ENCODE measurements at places on chromosomes 1 and 21.

- no peak for DNase-seq
These were observed 174.1 kb downstream of the ROR1 start for GRCh38 chr1:63947904-63948303.

GRCh38 chr1:224357626-224358124 lies 996 bp downstream of the CNIH4 start:
- DNase-seq: peak; percentile 24

DNA sequence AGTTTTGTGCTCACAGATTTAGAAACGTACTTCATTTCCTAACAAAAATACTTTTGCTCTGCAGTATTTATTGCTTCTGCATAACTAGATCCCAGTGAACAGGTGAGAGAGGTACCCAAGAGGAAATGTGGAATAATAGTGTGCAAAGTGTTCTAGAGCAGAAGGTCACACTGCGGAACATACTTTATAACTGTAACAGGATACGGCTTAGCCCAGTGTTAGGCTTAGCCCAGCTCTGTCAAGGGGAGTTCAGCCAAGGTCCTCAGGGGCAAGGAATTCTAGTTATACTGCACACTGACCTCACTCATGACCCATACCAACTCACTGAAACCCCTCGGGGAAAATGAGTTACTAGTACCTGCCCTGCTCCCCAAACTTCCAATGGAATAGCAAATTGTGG lies 55.3 kb downstream of the PTPN14 start:
- no peak for DNase-seq

DNA sequence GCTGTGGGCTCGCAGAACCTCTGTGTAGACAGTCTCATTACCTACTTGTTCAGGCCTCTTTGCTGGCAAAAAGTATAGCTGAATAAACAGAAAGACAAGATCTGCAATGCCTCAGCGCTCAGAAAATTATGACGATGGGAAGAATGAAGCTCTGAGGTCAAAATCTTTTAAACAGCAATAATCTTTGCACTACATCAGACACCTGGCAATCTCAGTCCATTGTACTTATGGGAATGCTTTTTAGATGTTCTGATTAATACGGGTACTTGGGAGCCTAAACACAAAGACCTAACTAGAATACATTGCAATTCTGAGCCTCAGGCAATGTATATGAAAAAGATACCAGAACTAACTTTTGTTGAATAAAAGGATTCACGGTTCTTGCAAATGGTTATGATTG lies 410.7 kb downstream of the SMYD3 start:
- no peak for DNase-seq

DNA sequence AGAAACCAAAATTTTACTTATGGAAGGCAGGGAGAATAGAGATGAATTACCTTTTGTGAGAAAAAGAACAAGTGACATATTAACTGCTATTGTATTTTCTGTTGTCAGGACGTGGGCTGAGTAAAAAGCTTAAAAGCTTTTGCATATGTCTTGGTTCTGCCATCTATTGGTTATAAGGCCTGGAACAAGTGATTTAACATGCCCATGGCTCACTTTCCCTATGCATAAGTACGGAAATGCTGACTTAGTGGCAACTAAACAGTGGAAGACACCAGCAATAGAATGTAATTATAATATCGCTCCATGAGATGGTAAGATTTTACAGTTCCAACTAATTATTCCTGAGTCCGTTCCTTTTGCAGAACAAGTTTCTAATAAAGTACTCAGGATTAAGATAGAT lies 6.7 kb upstream of the CTSS start:
- DNase-seq: no peak

- DNase-seq: no peak
These were observed 115.8 kb downstream of the DSCAM start for GRCh38 chr21:40731206-40731605.

DNA sequence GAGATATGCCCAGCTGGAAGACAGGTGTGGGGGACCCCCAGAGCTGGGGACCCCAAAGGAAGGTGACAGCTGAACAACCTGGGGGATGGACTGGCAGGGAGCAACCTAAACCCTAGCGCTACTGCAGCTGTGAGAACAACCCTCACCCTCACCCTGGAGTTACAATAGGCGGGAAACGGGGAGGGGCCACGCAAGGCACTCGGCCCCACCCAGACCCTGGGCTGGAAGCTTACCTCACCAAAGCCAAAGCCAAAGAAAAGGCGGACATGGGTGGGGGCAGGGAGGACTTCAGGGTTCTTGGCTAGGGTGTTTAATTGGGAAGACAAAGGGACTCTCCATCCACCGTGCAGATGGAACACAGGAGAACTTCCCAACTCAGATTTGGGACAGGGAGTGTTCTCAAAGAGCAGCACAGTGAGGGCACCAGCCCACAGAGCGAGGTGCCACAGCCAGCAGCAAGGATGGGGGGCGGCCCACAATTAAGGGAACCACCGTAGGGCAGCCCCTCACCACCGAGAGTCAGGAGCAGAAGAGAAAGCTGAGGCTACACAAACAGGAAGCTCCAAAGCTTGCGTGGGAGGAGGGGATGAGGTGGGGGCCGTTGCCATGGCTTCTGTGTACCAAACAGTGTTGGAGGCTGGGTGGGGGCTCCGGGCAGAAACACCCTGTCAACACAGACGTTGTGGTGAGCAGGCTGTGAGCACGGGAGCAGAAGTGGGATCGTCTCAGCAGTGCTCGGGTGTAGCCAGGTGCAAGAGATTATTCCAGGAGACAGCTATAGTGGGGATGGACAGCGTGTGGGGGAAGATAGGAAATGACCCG lies 1.9 kb downstream of the TAGLN2 start:
- peak; percentile 77 for DNase-seq

- DNase-seq: peak; percentile 6
These were observed 865.1 kb upstream of the ADAMTS5 start for GRCh38 chr21:27831816-27832569.

DNA sequence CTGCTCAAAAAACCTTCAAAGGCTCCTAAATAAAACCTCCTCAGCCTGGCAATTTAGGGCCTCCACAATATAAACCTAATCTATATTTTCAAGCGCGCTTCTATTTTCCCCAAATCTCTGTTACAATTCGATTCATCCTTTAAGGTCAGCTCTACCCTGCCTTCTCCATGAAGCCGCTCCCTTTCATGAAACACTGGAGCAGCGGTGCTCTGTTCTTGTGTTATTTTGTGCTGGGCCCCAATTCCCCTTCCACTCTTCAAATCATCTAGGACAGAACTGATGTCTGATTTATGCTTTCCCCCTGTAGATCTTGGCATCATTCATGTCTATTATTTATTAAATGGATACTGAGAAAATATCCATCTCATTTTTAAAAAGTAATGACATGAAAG lies 6.9 kb downstream of the ERRFI1 start:
- no peak for DNase-seq

DNA sequence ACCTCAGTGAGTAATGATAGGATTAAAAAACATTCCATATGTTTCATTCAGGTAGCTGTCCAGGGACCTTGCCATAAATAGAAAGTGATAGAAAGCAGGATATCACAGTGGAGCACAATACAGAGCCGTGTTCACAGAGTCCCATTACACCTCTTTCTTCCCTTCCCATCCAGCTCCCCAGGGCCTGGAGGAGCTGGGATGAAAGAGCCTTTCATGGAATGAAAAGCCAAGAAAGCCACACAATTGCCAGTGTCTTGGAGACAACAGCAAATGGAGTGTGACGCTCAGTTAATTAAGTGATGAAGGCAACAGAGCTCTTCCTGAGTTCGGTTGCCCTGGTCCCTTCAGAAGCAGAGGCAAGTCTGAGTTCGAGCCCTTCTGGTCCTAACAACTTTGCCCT lies 387.3 kb upstream of the PLXNA2 start:
- no peak for DNase-seq

DNA sequence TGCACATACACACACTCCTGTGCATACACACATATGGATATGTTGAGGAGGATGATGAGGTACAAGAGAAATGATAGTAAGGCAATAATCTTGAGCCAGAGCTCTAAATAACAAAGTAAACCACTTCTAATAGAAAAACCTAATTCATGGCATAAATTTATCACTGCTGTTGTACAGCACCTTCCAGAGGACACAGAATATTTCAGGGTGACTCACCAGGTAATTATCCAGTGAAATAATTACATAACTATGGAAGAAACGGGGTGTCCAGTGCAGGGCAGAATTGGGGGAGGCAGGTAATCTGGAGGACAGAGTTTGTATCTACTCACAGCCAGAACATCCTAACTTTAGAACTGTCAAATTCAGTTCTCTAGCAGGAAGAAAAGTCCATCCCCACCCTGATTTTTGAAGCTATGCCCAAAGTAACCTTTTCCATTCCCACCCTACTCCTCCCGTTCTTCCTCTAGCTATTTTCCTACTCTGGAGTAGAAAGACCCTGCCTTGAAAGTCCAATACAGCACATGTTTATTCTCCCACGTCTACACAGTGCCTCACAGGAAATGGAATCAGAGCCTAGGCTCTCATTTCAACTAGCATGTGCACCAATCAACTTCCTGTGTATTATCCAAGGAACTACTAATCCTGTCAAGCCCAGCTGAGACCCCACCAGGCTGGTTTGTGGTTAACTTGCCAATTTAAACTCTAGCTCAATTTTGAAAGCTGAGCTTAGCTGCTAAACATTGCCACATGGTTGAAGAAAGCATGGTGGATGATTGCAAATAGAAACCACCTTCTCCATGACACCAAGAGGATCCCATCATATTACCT lies 96.6 kb downstream of the PTPN14 start:
- no peak for DNase-seq

GRCh38 chr21:45788198-45788597 lies 144.7 kb downstream of the PCBP3 start:
- no peak for DNase-seq

- DNase-seq: no peak
These were observed 22.2 kb downstream of the FAM151A start for GRCh38 chr1:54600947-54601721.

GRCh38 chr1:6246497-6247467 lies 2.8 kb downstream of the HES3 start:
- no peak for DNase-seq

DNA sequence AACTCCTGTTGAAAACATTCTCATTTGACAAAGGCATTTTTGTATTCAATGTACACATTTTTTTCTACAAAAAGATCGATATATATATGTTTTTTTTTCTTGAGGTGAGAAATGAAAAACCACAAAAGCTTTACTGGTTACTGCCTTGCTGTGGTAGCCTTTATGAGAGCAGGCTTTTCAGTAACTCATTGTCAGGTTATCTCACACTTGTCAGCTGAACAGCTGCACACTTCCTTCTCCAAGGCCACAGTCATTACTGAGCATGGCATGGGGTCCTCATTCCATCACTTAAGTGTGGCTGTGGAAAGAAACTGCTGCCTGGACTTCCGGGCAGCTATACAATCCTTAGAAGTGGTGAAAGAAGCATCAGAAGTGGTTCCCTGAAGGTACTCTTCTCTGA lies 169.3 kb upstream of the ZP4 start:
- DNase-seq: no peak

GRCh38 chr21:23624281-23624680 lies 1983.0 kb downstream of the MRPL39 start:
- DNase-seq: no peak

DNA sequence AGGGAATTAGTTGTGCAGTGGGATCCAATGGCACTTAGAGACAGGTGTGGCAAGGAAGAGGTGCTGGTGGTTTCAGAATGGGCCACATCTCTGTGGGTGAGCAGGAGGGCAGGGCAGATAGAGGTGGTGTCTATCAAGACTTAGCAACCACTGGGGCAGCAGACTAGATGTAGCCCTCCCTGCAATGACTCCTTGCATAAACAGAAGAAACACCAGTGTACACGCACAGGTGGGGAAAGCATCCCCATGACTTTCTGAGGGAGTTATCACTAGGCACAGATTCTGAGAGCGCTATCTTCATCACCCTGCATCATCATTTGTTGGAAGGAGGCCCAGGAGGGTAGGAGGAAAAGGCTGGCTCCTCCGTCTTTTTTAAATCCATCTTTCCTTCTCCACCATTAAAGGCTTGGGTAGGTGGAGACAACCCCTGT lies 58.4 kb downstream of the PLXNA2 start:
- no peak for DNase-seq

DNA sequence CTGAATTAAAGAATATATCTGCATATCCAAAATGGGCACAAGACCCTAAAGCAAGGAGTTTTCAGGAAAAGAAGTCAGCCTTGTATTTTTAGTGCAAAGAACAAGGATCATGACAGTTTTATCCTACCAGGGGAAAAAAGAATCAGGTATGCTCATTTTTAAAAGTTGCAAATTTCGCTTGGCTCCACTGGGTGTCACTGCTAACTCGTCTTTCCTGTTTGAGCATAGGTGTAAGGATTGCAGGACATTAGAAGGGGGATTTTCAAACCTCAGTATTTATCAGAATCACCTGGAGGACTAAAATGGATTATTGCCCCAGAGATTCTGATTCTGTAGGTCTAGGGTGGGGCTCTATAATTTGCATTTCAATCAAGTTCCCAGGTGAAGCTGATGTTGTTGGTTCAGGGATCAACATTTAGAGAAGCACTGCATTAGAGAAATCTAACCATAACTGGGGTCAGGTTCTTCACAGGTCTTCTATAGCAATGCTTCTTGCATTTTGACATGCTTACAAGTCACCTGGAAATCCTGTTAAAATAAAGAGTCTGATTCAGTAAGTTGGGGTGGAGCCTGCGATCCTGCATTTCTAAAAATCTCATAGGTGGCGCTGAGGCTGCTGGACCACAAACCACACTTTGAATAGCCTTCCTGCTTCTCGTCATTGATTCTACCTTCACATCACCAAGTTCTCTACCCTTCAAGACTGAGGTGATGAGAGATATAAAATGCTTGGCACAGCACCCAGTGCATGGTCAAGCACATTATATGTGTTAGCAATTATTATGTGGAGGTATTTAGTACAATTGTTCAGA lies 39.6 kb downstream of the NUF2 start:
- DNase-seq: no peak

DNA sequence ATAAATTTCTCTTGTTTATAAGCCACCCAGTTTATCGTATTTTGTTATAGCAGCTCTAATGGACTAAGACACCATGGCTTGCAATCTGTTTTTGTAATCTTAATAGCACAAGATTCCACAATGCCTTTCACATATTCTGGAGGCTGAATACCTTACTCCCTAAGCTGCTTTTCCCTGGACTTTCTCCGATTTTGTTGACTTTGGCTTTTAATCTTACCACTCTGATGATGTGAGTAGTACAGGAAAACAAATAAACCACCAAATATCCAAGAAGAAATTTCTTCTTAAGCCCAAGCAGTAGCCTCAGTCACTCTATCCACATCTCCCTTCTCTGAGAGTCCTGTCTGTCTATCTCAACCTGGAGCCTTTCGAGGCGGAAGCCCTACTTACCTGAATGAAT lies 838.6 kb downstream of the LTN1 start:
- peak; percentile 20 for DNase-seq

DNA sequence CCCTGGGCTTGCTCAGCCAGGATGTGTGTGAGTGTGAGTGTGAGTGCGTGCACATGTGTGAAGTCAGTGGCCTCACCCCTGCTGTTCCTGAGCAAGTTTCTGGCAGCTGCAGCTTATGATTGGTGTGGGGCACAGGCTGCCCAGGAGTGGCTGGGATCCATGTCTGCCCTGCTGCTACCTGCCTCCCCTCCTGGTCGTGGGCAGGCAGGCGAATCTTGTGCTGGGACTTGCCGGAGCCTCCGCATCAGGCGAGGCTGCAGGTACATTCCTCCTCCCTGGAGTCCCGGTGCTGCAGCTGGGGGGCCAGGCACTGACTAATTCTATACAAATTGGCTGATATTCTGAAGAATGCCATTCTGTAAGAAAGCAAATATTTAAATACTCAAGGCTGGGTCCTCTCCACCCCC lies 85.6 kb upstream of the WNT4 start:
- no peak for DNase-seq

Data from stromal cell of bone marrow (primary cell).